A673 (cell line): ENCODE measurements at places on chromosomes 7 and 10. TPM values are rescaled to one million over a fixed set of nuclear protein-coding genes. Genes with fewer than 3 reads are reported as not detected.

DNA sequence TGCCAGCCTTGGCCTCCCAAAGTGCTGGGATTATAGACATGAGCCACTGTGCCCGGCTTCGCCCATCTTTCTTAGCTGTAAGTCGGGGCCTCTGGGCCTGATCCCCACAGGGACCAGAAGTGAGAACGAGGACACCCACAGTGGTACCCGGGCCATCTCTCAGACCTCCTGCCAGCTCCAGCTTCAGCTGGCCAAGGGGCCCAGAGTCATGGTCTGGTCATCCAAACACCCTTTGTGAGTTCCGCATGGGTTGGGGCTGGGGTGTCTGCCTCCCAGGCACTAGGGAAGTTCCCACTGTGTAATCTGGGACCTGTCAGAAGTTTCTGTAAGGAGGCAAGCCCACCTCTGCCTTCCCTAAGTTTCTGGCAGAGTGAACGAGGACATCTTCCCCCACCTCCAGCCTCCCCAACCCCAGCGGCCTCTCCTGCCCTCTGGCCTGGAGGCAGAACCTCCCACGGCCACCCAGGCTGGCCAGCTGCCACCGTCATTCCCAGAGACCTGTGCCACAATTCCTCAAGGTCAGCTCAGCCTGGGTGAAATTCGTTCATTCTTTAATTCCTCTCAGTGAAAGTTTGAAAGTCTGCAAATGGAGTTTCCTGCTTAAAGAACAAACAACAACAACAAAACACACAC is 19.5 kb upstream of the FOXL3 start:
- H3K27me3 ChIP-seq, result no peaks in the 10 kb centered on the region
- no peaks in the 10 kb centered on the region for H3K36me3 ChIP-seq
- H3K4me1 ChIP-seq, result no peaks in the 10 kb centered on the region
- no peak for DNase-seq
- no peak overlapping the region for H3K4me3 ChIP-seq

DNA sequence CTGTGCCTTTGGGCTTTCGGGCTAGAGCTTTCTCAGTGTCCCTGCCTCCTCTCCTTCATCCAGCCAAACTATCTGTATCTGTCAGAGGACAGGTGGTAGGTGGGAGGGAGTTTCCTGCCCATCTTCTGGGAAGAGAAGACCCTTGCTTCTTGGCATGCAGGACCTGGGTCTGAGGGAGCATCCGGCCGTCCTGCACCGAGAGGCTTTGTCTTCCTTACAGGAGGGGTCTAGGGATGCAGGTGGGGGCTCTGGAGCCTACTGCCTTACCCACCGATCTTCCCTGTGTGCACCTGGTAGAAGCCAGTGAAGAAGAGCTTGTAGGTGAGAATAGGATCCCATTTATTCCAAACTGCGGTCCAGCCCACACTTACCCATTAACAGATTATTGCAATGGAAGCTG is 5.8 kb upstream of the KLF6 start:
- DNase-seq, result no peak
- H3K4me3 ChIP-seq, result no peak overlapping the region
- no peaks in the 10 kb centered on the region for H3K36me3 ChIP-seq
- H3K4me1 ChIP-seq, result peaks cover 8% of the 10 kb centered on the region
- no peak overlapping the region for H3K27ac ChIP-seq
- no peaks in the 10 kb centered on the region for H3K27me3 ChIP-seq

GRCh38 chr10:29917311-29917710 is 142.1 kb downstream of the JCAD start:
- H3K27ac ChIP-seq, result no peak overlapping the region
- DNase-seq, result no peak
- no peaks in the 10 kb centered on the region for H3K36me3 ChIP-seq
- no peak overlapping the region for H3K4me3 ChIP-seq
- H3K4me1 ChIP-seq, result no peaks in the 10 kb centered on the region

Gene CCL24
- not detected in 2 replicates for total RNA-seq

Gene GBX1
- total RNA-seq, result not detected in 2 replicates
